ENCODE measurements at places on chromosomes 11 and 22.

GRCh38 chr11:15473954-15474837, 359.5 kb downstream of the INSC start:
- no peak for DNase-seq

DNA sequence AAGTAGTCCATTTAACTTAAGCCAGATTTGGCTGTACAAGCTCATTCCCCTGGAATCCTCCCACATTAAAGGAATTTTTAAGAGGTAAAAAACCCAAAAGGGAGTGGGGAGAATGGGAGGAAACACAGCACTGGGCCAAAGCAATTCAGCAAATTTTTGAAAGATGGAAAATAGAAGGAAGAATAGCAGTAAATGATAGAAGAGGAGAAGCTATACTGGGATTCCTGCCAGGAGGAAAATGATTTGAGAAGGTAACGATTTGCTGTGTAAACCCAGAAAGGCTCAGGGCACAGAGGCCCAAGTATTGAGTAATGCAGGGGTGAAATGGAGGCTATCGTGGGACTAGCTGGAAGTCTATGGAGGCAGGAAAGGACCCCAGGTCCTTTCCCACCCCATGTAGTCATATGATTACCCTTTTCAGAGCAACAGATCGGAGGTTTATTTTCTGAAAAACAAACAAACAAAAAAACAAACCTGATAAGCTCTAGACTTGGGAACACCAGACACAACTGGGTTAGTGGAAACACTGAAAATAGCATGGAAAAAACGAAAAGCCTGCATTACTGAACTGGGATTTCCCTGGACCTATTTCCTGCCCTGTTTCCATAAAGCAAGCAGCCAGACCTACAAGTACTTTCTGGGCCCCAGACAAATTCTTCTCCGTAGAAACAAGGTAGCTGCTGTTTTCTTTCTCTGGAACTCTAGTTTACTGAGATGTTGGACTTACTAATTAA, 140.0 kb downstream of the SWAP70 start:
- DNase-seq: no peak

- DNase-seq: no peak
Observed at GRCh38 chr22:30204015-30204741, 42.4 kb downstream of the LIF start.

- DNase-seq: no peak
Observed at GRCh38 chr11:99742501-99742900, 721.8 kb downstream of the CNTN5 start.

GRCh38 chr11:36363361-36364268, 67.5 kb downstream of the PRR5L start:
- no peak for DNase-seq

DNA sequence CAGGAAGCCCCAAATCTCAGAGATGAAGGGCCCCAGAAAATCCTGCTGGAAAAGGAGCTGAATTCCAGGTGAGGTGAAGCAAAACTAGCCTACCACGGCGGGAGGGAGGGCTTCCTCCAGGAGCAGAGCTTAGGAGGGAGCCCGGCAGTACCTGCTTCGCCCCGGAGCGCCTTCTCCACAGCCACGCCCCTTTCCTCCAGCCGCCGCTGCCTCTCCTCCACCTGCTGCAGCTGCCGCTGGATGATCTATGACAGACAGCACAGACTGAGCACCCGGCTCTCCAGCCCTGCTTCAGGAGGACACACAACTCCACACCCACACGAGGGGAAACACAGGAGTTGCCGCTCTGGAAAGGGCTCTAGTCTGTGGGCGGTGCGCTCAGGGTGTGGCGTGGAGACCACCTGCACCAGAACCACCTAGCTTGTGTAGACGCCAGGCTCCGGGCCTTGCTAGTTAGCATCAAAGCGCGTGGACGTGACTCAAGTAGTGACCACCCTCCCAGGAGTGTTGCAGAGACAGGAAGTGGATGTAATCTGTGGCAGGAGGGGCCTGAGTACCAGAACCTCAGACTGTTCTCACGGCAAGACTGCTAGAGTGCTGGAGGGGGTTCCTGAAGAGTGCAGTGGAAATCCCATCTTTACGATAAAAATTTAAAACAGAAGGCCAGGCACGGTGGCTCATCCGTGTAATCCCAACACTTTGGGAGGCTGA, 34.6 kb upstream of the BID start:
- DNase-seq: no peak

GRCh38 chr22:16559056-16559955, 33.3 kb downstream of the CCT8L2 start:
- no peak for DNase-seq

DNA sequence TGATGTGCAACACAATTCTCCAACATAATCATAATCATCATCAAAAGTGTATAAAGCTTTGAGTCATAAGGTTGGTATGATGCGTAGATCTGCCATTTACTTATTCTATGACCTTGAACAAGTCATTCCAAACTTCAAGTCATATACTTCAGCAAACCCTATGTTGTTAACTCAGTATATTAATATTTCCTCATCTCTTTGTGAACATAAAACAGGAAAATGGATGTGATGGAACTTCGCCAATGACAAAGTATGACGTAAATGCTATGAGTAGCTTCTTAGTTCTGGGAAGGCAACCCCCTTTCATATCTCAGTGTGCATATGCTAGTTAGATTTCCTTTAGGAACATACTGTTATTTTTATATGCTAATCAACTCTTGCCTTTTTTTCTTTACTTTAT, 102.7 kb upstream of the ANO3 start:
- DNase-seq: no peak

DNA sequence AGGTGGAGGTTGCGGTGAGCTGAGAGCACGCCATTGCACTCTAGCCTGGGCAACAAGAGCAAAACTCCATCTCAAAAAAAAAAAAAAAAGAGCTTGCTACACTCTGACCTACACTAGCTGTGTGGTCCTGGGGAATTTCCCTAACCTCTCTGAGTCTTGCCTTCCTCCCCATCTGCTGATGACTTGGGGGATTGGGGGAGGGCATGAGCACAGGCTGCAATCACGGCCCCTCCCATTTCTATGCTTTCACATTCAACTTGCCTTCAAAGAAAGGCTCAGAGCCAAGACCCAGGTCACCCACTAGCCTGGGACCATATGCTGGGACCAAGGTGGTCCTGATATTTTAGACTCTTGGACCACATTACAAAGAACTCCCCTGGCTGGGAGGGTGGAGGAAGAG, 39.8 kb upstream of the TEF start:
- no peak for DNase-seq

DNA sequence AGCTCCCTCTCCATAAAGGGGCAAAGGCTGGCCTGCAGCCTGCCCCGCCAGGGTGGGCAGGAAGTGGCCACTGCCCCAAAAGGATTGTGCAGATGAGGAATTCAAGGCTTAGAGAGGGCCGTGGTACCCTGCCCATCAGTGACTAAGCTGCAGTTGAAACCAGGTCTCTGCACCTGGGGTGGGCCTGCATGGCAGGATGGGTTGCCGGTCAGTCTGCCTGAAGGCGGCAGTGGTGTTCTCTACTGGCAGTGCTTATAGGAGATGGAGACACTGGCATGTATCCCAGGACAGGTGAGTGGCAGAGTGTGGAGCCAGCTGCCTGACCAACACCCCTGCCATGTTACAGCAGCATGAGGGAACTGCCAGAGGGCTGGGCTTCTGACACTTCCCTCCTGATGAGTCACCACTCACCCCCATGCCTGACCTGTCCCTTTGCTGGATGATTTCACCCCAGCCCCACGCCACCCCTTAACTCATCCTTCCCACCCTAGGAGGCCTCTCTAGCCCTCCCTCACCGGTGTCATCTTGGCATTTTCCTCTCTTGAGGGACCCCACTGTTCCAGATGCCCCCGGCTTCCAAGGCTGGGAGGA, 70.2 kb upstream of the LMO1 start:
- DNase-seq: no peak

- DNase-seq: no peak
Observed at GRCh38 chr11:45238724-45239123, 47.4 kb downstream of the SYT13 start.

DNA sequence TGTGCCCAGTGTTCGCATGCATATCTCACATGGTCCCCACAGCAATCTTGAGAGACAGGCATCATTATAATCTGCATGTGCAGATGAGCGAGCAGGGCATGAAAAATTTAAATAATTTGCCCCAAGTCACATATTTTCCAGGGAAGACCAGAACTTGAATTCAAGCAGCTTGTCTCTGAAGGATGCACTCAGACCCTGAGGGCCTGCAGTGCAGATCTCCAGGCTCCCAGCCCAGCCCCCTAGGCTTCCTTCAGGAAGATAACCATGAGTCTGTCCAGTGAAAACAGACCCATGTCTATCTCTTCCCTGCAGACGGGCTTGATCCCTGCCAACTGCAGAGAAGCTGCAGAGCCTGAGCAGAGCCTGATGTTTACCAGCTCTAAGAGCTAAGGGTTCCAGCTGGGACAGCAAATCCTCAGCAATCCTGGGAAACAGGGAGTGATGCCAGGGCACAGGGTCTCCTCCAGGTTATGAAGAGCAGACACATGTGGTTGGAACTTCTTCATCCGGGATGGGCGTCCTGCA, 55.1 kb downstream of the NAV2 start:
- no peak for DNase-seq

DNA sequence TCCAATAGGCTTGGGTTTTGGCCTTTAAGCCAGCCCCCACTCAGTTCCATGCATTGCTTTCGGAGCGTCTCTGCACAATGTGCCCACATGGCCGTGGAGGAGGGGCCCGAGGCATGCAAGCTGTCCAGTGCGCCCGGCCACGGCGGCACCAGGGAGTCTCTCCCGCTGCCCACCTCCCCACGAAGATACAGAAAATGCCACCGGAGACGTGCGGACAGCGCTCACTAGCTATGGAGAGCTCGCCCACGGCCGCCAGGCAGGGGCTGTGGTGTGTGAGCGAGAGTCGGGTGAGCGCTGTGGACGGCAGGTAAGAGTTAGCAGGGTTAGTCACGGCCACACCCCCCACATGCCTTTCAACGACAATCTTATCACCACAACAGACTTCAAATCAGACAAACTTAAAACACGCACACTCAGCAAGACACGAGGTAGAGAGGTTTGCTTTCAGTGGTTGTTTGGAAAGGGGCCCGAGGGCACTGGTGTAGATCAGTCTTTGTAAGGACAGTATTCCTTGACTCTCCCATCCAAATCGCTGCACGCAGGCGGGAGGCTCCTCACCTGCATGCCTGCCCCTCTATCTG, 18.7 kb upstream of the BID start:
- DNase-seq: no peak

GRCh38 chr11:118338637-118339061, 3.9 kb downstream of the CD3D start:
- no peak for DNase-seq

Data from NCI-H2227 treated with DMSO at 0.1 percent for 48 hours (cell line).